ENCODE measurements at places on chromosomes 1 and 21.

DNA sequence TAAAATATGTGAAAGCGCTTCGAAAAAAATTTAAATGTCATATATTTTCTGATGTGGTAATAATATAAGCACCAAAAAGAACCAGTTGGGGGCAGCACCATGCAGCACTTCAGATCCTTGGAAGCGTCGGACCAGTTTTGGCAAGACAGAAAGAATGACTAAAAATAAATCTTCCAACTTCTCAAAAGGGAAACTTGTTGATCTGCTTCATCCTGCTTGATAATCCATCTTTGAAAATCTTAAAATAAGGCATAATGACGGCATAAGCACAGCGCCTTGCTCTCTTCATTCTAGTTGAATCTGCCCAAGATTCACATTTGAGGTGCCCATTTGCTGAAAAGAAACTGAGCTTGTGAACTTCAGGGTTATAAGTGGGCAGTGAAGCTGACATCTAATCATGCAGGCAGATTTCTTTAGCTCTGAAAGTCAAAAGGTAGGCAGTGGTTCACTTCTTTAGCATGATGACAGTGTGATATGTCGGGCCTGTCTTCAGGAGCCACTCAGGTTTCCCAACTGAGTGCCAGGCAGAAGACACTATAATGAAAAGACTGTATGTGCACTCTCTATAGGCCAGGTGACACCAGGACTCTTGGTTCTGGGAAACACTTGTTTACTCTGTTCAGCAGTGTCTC lies 19.8 kb upstream of the MUTYH start:
- DNase-seq, result no peak

DNA sequence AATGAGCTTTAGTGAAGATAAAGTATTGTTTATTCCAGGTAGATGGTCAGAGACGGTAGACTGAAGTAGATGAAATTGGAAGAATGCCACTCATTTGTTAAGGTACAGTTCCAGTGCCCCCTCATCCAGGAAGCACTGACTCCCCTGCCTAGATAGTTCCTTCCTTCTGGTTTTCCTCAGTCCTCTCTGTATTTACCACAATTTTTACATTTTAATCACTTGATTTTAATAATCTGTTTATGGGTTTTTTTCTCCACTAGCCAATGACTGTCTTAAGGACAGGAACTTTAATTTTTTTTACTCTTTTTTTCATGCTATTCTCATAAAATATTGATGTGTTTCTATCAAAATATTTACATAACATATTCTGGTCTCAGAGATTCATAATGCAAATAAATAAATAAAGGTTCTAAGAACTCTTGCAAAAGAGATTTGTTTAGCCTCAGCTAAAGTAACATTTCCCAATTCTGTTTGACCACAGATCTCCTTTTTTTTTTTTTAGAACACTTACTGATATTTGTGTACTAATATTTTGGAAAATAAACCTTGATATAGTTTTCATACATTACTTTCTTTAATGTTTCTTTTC lies 651.6 kb downstream of the PLPP3 start:
- DNase-seq, result no peak

DNA sequence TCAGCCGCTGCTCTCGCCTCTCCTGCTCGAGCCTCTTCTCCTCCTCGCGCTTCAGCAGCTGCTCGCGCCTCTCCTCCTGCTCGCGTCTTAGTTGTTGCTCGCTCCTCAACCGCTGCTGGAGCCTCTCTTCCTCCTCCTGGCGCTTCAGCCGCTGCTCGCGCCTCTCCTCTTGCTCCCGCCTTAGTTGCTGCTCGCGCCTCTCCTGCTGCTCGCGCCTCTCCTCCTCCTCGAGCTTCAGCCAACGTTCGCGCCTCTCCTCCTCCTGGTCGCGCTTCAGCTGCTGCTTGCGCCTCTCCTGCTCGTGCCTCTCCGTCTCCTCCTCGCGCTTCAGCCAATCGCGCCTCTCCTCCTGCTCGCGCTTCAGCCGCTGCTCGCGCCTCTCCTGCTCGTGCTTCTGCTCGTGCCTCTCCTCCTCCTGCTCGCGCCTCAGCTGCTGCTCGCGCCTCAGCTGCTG lies 3.7 kb downstream of the TCHH start:
- no peak for DNase-seq

DNA sequence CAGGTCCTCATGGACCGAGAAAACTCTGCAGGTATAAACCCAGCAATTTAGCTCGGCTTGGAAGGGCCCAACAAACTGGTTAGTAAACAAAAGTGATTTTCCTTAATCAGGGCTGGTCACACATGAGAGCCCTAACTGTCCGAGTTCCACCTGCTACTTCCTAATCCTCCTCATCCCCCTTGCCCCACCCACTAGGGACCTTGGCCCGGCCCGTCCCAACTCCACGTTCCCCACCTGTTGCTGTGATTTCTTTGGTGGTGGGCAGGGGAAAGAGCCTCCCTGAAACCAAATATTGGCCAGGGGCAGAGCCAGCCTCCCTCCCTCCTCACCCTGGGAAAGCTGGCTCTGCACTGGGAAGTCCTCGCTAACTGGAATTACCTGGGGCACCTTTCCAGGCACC lies 304.2 kb upstream of the PROX1 start:
- DNase-seq, result no peak

- no peak for DNase-seq
These were observed 22.4 kb upstream of the ARHGAP29 start for GRCh38 chr1:94259635-94260289.

DNA sequence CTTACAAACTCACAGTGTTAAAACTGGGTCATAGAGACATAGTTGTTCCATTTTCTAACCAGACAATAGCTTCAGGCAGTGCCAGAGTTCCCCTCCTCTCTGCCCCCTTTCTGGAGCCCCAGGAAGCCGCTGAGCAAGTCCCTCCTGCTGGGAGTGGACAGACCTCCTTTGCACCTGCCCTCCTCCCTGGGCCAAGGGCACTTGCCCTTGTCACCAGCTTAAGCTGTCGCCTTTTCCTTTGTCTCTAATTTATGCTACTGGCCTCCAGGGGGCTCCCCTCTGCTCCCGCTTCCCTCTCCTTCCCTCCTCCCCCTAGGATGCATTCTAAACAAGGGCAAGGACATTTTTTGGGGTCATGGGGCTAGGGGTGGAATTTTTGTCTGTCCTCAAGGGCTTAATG lies 182.4 kb downstream of the MIS18A start:
- DNase-seq, result no peak

DNA sequence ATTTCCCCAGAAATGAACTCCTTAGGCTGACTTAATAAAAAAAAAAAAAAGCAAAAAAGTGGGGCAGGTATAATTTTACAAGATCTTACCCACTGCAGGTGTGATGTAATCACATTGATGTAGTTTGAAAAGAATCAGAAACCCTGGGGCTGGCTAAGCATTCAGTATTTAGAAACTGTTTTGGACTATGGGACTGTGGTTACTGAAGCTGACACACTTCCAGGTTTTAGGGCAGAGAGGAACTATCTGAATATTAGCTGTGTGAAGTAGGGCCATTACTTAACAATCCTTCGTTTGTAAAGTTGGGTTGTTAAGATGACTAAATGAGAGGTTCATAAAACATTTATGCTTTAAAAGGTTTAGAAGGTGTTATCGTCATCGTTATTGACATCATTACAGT lies 165.3 kb downstream of the FASLG start:
- DNase-seq, result no peak

GRCh38 chr1:7084232-7084894 lies 299.1 kb downstream of the CAMTA1 start:
- no peak for DNase-seq

DNA sequence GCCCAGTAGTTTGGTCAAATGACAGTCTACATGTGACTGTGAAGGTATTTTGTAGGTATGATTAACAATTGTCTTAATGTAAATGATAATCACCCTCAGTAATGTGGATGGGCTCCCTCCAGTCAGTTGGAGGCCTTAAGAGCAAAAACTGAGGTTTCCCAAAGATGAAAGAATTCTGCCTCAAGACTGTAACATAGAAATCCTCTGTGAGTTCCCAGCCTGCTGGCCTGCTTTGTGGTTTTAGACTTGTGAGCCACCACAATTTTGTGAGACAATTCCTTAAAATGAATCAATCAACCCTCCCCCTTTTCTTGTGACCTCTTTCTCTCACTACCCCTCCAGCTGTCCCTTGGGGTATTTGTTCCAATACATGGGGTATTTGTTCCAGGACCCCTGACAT lies 226.4 kb upstream of the DPYD start:
- DNase-seq, result no peak

GRCh38 chr1:7293702-7294629 lies 477.1 kb upstream of the VAMP3 start:
- DNase-seq, result no peak

DNA sequence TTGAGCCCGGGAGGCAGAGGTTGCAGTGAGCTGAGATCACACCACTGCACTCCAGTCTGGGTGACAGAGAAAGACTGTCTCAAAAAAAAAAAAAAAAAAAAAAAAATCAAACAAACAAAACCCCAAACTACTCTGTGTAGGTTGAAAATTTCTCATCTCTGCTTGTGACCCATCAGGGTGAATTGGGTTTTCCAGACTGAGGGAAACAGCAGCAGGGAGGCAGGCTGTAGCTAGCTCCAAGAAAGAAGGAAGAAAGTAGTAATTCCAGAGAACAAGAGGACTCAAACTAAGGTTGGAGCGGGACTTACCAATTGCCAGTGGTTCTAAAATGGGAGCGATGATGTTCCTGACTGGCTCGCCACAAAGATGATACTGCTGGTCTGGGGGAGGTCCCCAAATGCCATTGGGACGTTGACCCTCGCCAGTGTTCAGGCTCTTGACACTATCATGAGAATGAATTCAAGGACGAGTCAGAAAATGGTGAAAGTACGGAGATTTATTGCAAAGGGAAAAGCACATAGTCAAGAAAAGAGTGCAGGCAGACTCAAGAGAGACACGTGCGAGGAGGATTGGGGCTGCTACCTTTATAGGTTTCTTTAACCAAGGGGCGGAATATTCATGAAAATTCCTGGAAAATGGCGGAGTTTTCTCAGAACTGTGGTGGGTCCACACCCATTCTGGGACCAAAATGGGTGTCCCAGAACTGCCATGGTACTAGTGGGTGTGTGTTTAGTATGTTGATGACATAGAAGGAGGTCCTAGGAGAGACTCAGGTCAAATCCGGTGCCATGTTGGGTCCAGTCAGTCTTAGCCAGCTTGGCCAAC lies 13.4 kb downstream of the AADACL4 start:
- DNase-seq, result no peak

DNA sequence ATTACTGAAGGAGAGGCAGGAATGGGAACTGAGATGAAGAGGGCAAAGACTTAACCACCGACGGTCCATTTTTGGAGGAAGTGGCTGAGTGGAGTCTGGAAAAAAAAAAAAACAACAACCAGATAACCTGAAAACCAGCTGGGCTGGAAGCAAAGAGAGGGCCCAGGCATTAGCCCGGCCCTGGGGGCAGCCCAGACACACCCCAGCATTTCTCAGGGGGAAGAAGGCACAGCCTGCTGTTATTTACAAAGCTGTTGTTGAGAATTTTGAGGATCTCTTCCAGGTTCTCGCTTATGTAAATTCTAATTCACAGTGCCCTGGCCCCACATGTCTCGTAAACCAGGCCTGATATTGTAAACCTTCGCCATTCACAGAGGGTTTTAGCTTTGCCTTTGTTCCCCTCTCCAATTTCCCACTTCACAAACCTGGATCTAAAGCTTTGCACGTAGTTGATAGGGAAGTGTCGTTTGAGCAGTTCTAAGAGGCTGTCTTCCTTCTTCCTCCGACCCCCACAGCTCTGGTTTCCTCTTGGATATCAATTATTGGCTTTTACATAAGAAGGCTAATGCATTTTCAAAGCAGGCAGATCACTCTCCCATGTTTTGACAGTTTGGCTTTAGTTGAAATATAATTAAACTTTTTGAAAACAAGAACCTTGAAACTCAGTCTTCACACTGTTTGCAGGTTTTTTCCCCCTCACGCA lies 161.8 kb upstream of the IRF2BP2 start:
- DNase-seq, result no peak

DNA sequence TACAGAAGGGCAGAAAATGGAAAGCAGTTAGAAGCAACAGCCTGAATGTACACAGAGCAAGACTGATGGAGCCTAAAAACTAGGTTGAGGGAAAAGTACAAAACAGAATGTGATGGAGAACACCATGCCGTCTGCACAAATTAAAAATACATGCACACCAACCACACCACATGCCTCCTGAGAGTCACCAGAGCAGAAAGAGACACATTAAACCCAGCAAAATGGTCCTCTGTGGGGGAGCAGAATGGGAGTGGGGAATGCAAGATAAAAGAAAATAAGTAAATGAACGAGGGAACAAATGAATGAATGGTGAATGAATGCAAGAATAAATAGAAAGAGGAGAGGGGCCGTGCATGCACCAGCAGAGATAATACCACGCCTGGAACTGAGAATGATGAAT lies 24.1 kb downstream of the PADI2 start:
- DNase-seq, result no peak

DNA sequence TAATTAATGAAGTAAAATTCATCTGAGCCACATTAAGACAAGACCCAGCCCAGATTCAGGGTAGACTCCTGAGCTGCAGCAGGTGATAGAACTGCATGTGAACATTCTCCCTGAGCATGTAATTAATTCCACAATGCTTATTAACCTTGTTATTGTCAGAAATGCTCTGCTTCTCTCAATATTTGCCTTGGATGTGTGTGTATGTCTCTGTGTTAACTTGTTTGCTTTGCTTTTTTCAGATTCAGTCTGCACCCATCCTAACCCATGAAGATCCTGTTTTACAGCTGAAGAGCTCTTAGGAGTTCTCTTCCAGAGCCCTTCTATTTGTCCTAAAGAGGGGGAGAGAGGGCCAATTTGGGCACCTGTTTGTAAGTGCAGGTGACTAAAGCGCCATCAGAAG lies 143.2 kb upstream of the BMP8A start:
- no peak for DNase-seq

GRCh38 chr1:164599272-164599671 lies 40.3 kb downstream of the PBX1 start:
- DNase-seq, result no peak

DNA sequence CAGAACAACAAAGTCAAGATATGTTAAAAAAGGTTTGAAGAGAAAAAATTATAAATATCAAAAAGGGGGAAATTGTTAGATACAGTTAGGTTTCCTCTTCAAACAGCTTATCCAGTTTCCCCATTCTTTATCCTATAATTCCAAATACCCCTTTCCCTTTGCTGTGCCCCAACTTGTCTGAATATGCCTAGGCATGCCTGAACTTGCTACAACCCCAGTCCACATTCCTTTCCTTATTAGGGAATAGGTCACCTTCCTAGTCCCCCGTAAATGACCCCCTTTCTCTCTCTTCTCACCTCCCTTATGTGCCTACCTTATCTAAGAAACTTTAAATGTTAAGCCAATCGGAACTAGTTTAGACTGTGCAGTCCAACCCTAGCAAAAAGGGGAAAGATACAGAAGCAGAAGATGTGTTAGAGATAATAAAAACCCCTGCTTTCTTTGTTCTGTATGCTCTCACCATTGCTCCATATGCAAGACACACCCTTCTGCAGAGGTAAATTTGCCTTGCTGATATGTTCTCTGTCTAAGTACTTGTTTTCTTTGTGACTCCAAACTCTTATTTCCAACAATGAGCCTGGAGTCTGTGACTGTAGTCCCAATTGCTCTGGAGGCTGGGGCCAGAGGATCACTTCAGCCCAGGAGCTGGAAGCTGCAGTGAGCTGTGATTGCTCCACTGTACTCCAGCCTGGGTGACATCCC lies 810.1 kb downstream of the PLA2G4A start:
- DNase-seq, result no peak

Measured in stimulated activated CD8-positive, alpha-beta memory T cell treated with anti-CD3 and anti-CD28 coated beads, Interleukin-15, amount 100 ng/mL, for 24 hours (primary cell).